ENCODE measurements at places on chromosomes 7 and 10. TPM values are rescaled to one million over a fixed set of nuclear protein-coding genes. Genes with fewer than 3 reads are reported as not detected.

DNA sequence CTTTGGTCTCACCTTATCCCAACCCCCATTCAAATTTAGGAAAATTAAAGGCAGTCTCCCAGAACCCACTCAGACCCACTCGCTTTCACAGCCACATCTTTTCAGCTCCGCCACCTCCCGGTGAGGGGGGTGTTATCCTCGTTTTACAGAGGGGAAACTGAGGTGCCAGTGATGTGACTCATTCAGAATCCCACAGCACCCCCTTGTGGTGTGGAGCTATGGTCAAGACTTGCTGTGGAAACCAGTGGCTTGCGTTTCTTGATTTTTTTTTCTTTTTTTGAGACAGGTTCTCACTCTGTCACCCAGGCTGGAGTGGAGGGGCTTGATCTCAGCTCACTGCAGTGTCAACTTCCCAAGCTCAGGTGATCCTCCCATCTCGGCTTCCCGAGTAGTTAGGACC lies 27.6 kb downstream of the SLC35G1 start:
- no peak for DNase-seq

The RAMP3 gene
- 24.6 TPM for total RNA-seq

The NEURL1 gene
- not detected for total RNA-seq

GRCh38 chr10:10431422-10432066 lies 586.1 kb upstream of the CELF2 start:
- DNase-seq: no peak

GRCh38 chr10:31975157-31975765 lies 46.6 kb upstream of the ARHGAP12 start:
- DNase-seq: no peak

- no peak for DNase-seq
Observed at GRCh38 chr10:934746-935406, 3.4 kb upstream of the LARP4B start.

The AGMO gene
- 21.1 TPM for total RNA-seq
